ENCODE measurements at places on chromosomes 6 and 20.
A peak's percentile ranks its signal among the peaks of the same experiment; 100 is the strongest.

DNA sequence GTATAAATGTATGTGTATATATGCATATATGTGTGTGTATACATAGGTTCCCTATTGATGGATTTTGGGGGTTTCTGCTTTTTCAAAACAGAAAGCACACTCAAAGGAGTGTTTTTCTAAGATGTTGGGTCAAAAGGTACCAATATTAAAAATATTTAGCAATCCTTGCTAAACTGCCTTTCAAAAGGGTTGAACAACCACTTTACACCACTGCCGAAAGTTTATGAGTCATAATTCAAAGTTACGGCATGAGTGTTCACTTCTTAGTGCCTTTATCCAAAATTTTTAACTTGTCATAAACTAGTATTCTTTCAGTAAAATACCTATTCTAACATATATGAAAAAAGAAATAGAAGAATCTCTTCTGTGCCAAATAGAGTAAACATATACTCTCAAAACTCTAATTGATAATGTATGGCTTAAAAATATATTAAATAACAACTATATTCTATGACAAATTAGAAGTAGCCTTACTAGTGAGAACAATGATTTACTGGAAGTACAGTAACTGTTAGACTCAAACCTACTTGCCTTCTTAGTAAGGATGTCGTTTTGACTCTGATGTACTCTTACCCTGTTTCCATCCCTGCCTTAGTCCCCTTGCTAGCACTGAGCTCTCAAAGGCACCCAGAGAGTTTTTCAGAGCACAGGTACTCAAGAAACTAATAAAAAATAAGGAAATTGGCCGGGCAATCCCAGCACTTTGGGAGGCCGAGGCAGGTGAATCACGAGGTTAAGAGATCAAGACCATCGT, 136.1 kb downstream of the INSM1 start:
- no peak for DNase-seq

- no peak for DNase-seq
Measured at GRCh38 chr6:88616380-88616779, 347.0 kb downstream of the RNGTT start.

GRCh38 chr20:43017241-43018030, 172.3 kb downstream of the PTPRT start:
- DNase-seq: no peak

DNA sequence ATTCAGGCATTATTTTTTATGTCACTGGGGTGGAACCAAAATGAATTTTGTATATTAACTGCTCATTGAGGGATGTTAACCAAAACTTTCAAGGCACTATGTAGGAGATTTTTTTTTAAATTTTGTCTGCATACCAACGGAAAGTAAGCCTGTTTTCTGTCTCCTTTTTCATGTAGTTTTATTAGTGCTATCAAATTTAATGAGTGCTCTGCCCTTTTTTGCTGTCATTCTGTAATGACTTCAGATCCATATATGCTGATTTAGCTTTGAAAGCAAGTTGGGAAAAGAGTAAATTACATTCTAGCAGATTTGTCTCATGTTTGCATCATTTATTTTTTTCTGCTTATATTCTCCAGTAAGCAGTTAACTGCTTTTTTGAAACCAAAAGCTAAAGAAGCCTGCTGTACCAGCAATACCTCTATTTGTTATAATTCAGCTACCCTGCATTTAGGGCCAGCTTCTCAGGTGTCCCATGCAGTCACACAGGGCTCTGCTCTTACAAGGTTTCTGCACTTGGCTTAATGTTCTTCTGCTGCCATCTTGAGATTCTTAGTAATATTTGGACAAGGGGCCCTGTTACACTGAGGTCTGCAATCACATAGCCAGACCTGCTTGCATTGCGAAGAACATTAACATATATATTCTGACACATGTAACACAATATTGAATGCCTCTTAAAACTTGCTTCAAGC, 429.0 kb downstream of the UTRN start:
- no peak for DNase-seq

- no peak for DNase-seq
Measured at GRCh38 chr6:46115634-46116033, 14.2 kb upstream of the ENPP4 start.

GRCh38 chr20:62021793-62022385, 43.8 kb downstream of the TAF4 start:
- no peak for DNase-seq

DNA sequence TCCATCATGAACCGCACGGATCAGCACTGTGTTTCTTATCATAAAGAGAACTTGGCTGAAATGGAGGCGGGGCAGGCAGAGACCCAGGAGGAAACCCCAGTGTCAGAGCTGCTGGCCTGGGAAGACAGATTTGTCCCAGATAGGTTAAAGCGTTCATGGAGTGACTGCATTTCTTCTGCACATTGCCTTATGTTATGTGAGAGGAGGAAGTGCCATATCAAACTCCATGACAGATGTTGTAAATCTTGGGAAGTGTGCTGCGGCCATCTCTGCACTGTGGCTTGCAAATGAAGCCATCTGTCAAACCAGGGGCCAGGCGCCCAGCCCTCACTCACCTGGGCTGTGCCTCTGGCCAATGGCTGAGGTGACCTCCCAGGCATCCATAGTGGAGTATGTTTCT, 163.0 kb downstream of the SLC24A3 start:
- DNase-seq: no peak

GRCh38 chr6:107230024-107230423, 114.7 kb upstream of the BEND3 start:
- no peak for DNase-seq

GRCh38 chr20:2619961-2620595, 32.4 kb upstream of the NOP56 start:
- no peak for DNase-seq

DNA sequence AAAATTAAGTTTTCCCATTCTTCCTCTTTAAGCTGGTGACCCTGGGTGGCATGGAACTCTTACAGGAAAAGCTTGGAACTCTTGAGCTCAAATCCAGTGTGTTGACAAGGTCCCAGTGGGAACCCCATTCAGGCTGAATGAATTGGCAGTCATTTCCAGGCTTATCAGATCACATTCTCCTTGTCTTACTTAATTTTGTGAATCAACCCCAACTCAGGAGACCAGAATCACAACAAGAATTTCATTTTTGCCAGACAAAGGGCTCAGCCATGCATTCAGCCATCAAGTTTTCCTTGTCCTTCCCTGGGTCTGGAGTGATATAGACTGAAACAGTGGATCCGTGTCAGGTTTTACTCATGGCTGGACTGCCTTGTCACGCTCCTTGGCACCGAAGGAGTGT, 92.1 kb upstream of the EEF1E1 start:
- no peak for DNase-seq

DNA sequence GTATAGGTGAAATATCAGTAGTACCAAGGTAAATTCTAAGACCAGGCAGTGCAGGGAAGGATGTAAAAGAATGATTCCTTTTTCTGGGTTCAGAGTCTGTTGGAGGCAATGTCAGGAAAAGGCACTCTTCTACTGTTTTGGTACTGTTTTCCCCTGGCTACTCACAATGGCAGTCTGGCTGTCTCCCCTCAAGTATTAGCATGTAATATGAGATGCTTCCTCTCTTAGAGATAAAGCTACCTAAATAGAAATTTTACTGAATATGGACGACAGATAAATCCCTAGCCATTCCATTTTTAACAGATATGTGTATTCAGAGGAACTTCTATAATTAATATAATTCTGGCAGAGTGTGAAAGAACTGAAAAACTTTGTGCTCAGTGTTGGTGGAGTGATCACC, 3.5 kb downstream of the RNF8 start:
- no peak for DNase-seq

- no peak for DNase-seq
Measured at GRCh38 chr6:158460602-158461169, 99.2 kb upstream of the TMEM181 start.

DNA sequence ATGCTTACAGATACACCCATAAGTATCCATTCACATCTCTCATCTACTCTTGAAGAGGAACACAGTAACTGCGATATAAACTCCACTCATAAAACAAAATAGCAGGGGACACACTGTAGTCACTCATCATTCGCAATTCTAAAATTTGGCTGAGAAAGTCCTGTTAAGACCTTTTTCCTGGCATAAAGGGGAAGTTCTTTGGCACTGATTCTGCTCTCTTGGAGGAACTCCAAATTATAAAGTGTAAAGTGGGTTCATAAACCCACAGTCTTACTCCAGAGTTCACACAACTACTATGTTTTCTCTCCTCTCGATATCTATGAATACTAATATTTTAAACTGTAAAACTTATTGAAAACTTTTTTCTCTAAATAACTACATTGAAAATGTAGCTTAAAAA, 80.6 kb downstream of the ADGB start:
- DNase-seq: no peak

GRCh38 chr6:108673602-108674001, 112.9 kb downstream of the FOXO3 start:
- DNase-seq: no peak

DNA sequence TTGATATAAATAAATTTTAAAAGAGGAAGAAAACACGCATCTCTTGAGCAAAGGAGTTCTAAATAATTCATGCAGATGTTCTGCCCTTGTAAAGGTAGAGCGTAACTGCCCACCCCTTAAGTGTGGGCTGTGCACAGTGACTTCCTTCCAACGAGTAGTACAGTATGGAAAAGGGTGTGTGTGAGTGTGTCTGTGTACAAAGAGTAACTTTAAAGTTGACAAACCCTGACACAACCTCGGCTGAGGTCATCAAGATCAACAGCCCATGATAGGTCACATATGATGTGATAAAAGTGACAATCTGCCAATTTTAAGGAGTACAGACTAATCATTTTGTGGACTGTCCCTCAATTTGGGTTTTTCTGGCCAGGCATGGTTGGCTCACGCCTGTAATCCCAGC, 225.7 kb downstream of the ATXN1 start:
- no peak for DNase-seq

- no peak for DNase-seq
Measured at GRCh38 chr6:166360243-166361076, 18.1 kb upstream of the SFT2D1 start.

GRCh38 chr6:121436960-121437850, 1.8 kb downstream of the GJA1 start:
- peak; percentile 83 for DNase-seq

- DNase-seq: no peak
Measured at GRCh38 chr20:51128198-51128597, 105.3 kb upstream of the KCNG1 start.

GRCh38 chr6:89002523-89002922, 39.1 kb upstream of the RNGTT start:
- no peak for DNase-seq

GRCh38 chr6:81800666-81801065, 48.2 kb upstream of the TENT5A start:
- DNase-seq: no peak

- DNase-seq: no peak
Measured at GRCh38 chr6:2884804-2885203, 18.3 kb downstream of the SERPINB9 start.

GRCh38 chr6:329888-330691, 37.8 kb downstream of the DUSP22 start:
- DNase-seq: no peak

- no peak for DNase-seq
Measured at GRCh38 chr6:75524322-75524972, 30.8 kb upstream of the FILIP1 start.

DNA sequence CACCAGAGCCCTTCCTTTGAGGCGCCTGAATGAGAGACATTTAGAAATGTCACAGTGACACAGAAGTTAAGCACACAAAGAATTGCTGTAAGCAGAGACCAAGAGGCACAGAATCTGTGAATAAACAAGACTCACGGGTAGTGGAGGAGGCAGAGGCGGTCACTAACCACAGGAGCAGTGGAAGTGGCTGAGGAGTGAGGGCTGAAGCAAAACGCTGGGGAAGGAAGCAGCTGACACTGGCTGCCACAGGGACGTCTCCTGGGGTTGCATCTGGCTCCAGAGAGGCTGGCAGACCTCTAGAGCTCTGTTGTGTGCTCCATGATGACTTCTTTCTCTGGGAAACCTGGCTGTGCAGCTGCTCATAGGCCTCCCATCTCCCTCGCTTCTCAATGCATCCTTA, 65.0 kb upstream of the SLC2A12 start:
- DNase-seq: no peak

GRCh38 chr20:41367393-41367695, 726 bp upstream of the EMILIN3 start:
- DNase-seq: no peak

DNA sequence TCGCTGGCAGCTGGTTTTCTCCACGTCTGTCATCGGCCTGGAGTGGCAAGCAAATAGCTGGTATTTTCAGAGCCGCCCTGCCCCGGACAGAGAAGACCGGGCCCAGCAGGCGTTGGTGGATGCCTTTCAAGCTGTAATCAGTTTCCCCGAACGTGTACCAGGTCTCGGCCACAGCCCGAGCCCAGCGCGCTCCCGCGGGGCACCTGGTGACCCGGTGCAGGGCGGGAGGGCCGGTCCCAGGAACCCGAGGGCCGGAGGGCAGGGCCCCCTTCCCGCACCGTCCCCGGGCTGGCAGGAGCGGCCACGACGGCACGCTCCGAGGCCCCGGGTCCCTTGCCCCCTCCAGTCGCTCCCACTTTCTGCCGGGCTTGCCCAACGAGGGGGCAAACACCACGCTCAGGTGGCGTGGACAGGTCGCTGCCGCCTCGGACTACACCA, 348 bp upstream of the PYGB start:
- DNase-seq: no peak

GRCh38 chr6:106535012-106535411, 94.3 kb downstream of the RTN4IP1 start:
- no peak for DNase-seq

DNA sequence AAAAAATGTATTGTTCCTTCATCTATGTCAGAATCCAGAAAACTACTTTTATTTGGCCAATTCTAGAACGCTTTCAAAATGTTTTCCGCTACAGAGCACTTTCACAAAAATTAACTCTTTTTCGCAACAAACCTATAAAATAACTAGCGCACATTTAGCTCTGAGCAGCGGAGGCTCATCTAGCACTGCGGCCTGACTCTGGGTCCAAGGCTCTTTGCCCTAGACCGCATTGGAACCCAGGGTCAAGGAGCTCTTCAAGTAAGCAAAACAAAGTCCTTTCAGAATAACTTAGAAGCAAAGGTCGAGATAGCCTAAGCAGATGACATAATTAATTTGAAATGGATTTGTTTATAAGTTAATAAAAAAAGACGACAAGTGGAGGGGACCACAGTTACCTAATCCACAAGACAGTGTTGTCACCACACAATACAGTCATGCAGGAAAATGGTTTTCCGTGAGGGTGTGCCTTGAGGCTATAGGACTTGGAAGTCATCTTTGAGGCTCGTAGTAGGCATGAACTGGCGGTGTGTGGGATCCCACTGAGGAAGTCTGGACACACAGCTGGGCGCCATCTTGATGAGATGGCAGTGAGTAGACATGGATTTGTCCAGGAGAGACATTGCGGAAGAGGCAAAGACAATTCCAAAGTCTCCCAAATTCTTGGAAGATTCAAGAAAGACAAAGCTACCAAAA, 29.2 kb upstream of the IRF4 start:
- DNase-seq: no peak

DNA sequence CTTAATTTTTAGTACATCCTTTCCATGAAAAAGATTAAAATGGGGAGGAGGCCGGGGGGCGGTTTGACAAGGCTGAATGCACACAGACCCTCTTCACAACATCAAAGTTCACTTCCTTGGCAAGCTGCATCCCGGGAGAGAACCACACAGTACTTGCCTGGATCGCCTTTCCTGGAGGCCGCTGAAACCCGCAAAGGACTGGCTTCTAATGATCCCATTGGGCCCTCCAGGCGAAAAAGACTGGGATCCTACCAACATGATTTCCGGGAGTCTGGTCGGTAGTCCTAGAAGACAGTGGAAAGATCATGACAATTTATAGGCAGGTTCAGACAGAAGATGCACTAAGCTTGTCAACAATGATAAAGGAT, 60.2 kb downstream of the RIPOR2 start:
- DNase-seq: no peak

- DNase-seq: no peak
Measured at GRCh38 chr6:51866867-51867266, 220.5 kb downstream of the PKHD1 start.

All from right forelimb (tissue), 1 donor.